NCI-H510A (cell line): ENCODE measurements at places on chromosomes 12 and 14.

GRCh38 chr14:77043177-77043983 is 14.9 kb upstream of the IRF2BPL start:
- no peak for DNase-seq

GRCh38 chr12:2334689-2335088 is 281.9 kb downstream of the CACNA1C start:
- DNase-seq: no peak

- no peak for DNase-seq
Observed at GRCh38 chr12:1553987-1554982, 40.1 kb downstream of the FBXL14 start.

- DNase-seq: no peak
Observed at GRCh38 chr12:77116277-77116676, 50.9 kb upstream of the E2F7 start.

- no peak for DNase-seq
Observed at GRCh38 chr12:84696908-84697540, 215.6 kb downstream of the SLC6A15 start.

DNA sequence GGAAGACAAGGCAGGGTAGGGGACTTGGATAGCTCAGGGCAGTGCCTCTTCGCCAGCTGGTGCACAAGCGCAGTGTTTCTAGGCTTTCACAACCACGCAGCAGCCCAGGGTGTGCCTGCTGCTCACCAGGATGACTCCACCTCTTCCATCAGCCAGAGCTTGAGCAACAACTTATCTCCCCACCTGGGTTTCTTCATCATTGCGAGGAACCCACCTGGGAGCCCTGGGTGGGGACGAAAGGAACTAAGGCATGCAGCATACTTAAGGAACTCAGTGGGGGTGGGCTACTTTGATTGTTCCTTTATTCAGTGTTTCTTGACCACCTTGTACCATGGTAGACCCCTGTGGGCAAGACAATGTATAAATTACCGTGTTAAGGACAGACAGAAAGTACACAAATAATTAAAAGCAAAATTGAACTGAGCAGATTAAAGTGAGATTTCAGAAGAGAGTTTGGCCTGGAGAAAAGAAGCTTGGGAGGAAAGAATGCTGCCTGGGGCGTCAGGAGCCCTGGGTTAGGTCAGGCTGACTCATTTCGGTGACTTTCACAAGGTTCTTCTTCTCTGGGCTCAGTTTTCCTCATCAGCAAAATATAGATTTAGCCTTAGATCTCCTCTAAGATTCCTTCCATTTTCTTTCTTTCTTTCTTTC is 22.9 kb downstream of the KRT18 start:
- DNase-seq: no peak

DNA sequence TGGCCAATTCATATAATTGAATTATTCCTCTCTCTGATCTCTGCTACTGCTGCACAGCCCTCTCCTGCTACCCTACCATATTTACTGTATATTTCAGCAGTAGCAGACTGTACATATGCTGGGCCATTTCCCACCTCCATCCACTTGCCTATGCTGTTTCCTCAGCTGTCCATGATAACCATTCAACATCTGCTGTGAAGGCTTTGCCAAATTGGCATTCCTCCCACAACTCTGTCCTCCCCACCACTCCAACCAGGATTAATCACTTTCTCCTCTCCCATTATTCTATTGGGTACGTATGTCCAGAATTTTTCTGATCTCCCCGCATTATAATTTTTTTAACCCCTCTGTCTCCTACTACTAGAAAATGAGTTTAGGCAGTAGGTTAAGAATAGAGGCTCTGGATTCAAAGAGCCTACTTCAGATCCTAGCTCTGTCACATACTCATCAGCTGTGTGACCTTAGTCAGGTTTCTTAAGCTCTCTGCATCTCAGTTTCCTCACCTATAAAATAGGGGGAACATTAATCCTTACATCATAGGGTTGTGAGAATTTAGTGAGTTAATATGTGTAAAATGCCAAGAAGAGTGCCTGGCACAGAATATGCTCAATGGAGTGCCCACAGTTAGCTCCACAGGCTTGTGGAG is 123.3 kb downstream of the KICS2 start:
- no peak for DNase-seq

GRCh38 chr14:68951035-68951797 is 27.9 kb downstream of the ACTN1 start:
- no peak for DNase-seq

DNA sequence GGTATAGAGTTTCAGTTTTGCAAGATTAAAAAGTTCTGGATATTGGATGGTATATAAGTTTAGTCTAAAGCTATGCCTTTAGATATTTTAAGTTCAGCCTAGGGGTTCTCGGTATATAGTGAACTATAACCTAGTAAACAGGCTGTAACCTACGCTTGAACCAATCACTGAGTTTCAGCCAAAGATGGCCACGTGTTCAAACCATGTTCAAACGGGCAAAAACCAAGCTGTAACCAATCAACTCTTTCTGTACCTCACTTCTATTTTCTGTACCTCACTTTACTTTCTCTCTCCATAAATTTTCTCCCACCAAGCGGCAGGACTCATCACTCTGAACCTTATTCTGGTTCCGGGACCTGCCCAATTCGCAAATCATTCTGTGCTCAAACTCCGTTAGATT is 1.4 kb downstream of the TMBIM4 start:
- no peak for DNase-seq

GRCh38 chr12:52558781-52559445 is 6.0 kb upstream of the KRT71 start:
- DNase-seq: no peak

DNA sequence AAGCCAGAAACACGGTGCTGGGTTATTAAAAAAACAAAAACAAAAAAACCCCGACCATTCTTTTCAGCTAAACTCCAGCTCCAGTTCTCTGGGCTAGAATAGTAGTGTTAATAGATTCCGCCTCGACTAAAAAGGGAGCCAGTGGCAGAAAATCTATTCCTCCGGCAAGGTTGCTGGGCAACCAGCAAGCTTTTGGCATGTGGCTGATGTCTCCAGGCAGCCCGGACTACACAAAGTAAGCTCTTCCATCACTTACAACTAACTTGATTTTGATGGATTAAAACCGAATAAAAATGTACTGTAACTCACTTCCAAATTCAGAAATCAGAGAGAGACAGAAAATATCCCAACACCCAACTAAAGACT is 126.4 kb upstream of the FOXN3 start:
- no peak for DNase-seq

DNA sequence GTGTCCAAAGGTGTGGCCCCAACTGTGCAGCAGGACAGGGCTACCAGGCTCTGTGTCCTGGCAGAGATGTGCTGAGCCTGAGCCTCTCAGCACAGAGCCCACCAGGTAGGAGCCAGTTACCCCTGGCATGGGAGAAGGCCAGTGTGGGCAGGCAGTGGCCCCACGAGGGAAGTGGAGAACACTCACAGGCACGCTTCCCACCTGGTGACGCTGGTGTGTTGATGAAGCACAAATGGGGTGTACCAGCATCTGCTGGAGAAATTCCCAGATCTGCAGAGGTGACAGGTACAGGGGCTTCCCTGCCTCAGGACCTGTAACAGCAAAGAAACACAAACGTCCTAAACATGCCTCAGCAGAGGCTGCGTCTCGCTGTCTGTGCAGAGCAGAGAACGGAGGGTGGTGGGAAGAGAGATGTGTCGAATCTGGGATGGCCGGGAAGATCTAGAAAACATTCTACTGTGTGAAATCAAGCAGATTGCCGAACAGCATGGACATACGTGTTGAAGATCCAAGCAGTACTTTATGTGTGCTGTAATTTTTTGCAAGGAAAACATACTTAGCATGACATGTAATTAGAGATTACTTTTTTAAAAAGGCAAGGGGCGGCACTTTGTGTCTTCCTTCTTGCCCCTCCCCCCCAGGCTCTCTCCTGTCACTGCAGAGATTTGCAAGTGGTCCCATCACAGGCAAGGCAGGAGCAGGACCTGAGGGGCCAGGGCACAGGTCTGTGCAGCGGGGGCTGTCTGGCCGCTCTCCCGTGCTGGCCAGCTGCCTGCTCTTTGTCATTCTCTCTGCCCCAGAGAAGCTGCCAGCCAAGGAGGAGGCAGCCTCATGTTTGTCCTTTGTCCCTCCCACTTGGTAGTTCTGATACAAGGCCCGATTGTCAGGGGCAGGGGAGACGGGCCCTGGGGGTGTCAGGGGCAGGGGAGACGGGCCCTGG is 17.3 kb downstream of the HIP1R start:
- no peak for DNase-seq
